ENCODE measurements at places on chromosomes 1 and 21.

DNA sequence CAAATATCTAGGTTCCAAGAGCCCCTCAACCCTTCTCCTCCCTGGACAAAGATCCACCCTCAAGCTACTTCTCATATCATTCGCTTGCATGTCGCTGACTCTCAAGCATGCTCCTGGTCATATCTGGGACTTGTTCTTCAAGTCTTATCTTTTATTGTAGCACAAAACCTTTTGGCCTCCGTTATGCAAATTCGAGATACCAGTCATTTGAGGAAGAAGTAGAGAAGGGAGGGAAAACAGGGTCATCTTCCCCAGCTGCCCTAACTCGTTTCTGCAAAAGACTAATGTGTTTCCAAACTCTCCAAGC, 63.8 kb upstream of the ETS2 start:
- no peak for DNase-seq

- no peak for DNase-seq
These were observed 26.8 kb downstream of the SLC1A7 start for GRCh38 chr1:53115403-53116306.

- DNase-seq, result no peak
These were observed 452.6 kb upstream of the CAMK1G start for GRCh38 chr1:209130886-209131285.

DNA sequence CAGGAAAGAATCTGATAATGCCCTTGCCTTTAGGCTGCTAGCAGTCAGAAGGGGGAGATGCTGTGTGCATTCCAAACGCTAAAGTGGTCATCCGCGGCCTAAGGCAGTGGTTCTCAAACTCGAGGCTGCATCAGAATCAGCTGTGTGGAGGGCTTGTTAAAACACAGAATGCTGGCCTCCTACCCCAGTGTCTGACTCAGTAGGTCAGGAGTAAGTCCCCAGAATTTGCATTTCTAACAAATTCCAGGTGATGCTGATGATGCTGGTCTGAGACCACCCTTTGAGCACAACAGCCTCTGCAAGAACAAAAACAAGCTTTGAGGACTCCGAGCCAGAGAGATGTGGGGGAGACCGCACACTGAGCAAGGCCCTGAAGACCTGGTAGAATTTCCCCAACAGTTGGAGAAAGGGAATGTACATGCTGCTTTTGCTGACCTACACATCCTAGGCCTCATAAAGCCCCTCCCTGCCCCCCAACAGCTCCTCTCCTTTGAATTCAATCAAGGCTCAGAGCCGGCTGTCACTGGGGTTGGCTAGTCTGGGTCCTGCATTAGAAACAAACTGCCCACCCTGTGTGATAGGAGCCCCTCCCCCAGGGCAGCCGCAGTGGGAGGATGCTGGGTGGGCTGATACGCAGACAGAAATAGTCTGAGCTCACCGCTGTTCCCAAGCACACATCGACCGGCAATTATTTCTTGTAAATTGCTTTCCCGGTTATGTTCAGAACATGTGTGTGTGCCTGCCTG, 27.1 kb downstream of the SHISAL2A start:
- DNase-seq, result no peak

DNA sequence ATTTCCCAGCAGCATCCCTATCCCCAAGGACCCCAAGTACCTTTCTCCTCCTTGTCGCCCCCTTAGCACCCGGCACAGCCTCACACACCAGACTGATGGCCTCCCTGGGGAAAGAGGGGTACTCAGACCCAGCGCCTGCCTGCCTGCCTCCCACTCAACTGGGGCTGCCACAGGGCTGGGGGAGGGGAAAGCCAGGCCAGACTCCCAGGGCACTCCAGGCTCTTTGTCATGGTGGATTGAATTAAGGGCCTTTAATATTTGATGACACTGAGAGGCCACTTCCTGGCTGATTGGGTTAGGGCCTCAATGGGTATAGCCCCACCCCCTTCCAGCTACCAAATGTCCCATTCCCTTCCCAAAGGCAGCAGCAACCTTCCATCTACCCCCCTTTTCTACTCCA, 1.8 kb downstream of the SHC1 start:
- no peak for DNase-seq

GRCh38 chr1:68953311-68953710, 456.4 kb upstream of the DEPDC1 start:
- no peak for DNase-seq

GRCh38 chr1:80509965-80510522, 1290.7 kb upstream of the ADGRL2 start:
- DNase-seq, result no peak

- DNase-seq, result no peak
These were observed 6.2 kb downstream of the TMEM59 start for GRCh38 chr1:54046671-54047383.

DNA sequence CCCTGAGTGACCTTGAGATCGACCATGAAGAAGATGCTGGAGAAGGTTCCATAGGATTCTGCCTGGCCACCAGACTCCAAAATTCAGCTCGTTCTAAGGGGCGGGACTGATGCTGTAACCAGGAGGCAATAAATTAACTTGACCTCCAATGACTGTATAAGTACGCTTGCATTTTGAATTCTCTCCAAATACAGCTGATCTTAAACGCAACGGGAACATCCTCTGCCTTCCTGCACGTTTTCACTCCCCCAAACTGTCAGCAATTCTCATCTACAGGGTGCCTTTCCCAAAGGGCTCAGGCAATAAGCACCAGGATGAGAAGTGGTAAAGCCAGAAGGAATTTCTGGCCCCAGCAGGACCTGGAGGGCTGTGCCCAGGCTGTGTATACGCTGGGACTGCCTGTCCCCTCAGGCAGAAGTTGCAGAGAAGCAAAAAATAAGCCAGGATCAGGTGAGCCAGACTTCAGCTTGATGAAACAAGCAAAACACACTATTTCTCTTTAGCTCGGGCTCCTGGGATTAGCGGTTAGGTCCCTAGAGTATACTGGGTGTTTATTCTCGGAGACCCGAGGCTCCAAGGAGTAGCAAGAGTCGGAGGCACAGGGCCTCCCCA, 124.8 kb downstream of the LRIG2 start:
- no peak for DNase-seq

DNA sequence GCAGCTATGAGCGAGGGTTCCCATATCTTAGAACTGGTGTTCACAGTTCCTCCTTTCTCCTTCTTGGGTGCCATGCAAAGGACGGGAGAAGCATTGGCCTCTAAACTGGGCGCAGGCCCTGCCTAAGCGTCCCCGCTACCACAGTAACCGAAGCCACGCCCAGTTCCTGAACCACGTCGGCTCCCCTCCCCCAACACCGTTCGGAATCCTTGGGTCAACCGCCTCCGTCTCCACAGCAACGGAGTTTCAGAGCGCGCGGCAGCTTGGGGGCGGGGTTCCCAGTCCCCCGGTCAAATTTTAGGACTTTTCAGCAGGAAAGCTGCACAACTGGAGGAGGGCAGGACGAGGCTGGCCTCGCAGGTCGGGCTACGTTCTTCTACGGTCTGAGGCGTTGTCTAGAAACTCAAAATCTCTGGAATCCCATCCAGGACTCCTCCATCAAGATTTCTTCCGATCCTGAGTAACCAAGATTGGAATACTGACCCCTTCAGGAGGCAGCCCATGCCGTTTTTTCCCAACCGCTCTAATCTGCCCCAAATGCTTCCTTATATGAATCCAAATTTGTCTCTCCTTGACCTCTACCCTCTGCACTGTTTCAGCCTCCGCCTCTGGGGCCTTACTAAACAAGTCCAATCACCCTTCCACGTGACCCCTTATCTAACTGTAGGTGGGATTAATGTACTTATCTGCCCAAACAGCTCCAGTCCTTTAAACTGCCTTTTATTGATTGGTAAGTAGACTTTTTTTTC, at the start of gene SPAG17:
SPAG17 (minus strand) TSS at position 145 of the 749 bp plus-strand sequence; CDS start at position 74, 71 bp downstream.
- DNase-seq, result peak; percentile 14

GRCh38 chr1:192506741-192507155, 68.8 kb upstream of the RGS1 start:
- DNase-seq, result no peak

DNA sequence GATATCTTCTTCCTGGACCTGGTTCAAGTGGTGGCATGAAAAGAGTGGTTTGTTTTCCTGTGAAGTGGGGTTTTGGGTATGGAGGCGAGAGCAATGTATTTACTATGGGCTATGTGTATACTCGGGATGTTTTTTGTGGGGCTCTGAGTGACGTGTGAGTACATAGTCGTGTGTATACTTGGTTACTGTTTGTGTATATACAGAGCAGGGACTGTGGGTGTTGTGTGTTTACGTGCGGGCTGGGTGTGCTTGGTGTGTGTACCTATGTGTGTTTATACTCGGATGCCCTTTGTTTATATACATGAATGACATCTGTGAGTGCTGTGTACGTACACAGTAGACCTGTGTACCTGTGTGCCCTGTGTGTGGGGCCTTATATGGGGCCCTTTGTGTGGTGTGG, 50.0 kb downstream of the YARS1 start:
- no peak for DNase-seq

- no peak for DNase-seq
These were observed 61.3 kb downstream of the CD34 start for GRCh38 chr1:207849646-207850045.

DNA sequence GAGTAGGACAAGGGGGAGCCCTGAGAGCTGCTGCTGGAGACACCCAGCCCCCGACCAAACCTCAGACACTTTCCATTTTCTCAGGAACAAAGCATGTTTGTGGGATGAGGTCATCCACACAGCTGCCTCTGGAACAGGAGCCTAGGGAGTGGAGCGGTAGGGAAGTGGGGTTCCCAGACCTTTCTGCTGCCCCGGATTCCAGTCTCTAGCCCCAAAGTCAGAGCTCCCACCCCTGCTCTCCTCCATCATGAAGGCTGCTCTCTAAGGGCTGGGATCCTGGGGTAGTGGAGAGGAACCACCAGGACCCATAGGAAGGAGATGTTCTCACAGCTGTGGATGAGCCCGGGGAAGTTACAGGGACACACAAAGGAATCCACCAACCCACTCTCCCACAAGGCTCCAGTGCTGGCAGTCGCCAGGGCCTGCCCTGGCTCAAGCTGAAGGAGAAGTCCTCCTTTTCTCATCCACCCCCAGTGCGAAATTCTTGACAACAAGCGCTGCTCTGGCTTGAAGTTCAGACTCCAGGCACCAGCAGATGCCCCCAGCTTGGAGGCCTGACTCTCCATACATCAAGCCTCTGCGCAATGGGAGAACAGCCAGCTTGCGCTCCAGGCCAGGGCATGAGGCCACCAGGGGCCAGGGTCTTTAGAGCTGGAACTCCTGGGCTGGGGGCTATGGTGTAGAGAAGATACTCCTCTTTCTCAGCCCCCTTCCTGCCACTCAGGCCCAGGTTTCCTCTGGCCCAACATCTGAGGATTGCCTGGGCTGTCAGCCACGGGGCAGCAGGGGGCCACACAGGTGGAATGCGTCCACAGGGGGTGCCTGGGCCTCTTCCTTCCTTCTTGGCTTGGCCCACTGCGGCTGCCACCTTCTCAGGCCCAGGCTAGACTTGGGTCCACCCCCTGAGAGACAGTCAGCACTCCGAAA, 4.5 kb downstream of the FHL3 start:
- DNase-seq, result peak; percentile 49

- DNase-seq, result no peak
These were observed 91.1 kb downstream of the NIBAN1 start for GRCh38 chr1:184882957-184883815.

DNA sequence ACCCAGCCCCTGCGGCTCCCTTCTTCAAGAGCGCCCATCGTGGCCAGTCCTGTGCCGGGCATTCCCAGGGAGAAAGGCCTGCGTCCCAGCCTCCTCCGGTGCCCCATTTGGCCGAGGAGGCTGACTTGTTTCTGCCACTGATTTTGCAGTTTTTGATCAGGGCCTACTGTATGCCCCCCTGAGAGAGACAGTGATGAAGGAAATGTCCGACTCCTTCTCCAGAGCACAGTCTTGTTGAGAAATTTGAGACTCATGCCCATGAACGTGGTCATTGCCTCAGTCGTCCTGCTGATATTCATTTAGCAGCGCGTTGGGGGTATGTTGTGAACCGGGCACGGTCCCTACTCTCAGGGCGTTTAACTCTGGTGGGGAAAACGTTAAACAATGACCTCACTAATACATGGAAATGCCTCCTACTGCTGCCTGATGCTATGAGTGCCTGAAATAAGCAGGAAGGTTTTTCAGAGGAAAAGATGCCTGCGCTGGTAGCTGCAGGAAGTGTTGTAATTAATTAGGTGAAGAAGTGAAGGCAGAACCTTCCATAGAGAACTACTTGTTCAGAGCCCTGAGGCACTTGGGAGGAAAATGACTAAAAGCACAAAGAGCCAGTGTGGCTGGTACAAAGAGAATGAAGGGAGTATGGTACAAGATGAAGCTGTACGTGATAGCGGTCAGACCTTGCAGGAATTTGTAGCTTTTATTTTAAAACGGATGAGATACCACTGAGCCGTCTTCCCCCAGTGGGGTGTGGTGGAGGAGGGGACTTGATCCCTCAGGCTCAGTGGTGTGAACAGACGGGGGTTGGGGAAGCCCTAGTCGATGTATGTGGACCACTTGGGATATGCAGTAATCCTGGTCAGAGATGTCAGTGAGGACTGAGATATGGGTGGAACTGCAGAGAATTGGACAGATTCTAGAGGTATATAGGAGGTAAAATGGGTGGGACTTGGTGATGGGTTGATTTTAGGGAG, 730 bp downstream of the ZCCHC17 start:
- DNase-seq, result no peak

GRCh38 chr1:24501371-24502064, 1.1 kb upstream of the RCAN3 start:
- DNase-seq, result no peak

- no peak for DNase-seq
These were observed 20.6 kb downstream of the TP73 start for GRCh38 chr1:3672971-3673361.

DNA sequence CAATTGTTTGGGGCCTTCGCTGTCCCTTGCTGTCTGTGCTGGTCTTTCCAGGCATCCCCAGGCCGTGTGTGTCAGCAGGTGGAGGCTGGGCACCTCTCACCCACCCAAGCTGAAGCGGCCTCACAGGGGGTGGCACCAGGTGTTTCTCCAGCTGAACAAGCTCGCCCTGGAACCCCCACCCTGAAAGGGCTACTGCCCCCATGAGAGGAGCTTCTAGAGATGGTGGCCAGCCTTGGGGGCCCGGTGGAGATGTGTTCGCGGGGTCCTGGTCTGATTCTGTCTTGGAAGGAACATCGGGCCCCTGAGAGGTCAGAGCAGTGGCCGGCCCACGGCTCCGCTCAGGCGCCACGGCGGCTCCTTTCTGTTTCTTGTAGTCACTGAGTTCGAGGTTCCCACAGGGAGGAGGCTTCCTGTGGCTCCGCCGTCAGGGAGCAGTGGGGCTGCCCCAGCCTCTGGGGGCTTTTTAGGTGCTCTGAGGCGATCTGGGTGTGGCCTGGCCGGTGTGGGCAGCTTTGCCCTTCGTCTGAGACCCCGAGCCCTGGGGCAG, 46.9 kb downstream of the SKI start:
- no peak for DNase-seq

- no peak for DNase-seq
These were observed 504.7 kb upstream of the PBX1 start for GRCh38 chr1:164054331-164054730.

DNA sequence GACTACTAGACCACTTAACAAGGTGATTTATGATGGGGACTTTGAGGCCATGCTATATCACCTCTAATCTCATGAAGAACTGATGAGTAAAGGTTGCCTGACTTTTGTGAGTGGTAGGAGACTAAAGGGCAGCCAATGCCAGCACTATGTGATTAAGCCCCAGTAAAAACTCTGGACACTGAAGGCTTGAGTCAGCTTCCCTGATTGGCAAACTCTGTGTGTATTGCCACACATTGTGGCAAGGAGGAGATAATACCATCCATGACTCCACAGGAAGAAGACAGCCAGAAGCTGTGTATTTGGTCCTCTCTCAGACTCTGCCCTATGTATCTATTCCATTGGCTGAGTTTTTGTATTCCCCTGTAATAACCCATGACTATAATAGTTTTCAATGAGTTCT, 413.3 kb upstream of the ZRANB2 start:
- DNase-seq, result no peak
